Stimulated activated CD4-positive, alpha-beta T cell treated with anti-CD3 and anti-CD28 coated beads, Interleukin-12 subunit alpha, Interleukin-12 subunit beta, amount 100 ng/mL, for 24 hours (primary cell): ENCODE measurements at places on chromosomes 3 and 15.

DNA sequence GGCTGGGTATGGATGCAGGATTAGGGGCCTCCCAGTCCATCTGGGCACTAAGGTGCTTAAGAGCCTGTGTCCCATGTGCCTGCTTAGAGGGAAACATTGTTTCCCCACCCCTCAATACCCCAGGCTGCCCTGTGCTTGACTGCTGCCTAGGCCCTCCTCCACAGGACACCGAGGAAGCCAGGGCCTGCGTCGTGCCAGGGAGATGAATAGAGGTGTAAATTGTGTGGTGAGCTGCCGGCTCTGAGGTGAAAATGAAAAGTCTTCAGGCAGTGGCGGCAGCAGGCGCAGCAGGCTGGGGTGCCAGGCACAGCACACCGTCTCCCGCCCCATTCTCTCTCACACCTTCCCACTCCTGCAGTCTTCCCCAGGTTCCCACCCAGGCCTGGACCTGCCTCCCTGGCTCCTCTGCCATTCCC is 13.9 kb upstream of the GRM2 start:
- no peak for DNase-seq

DNA sequence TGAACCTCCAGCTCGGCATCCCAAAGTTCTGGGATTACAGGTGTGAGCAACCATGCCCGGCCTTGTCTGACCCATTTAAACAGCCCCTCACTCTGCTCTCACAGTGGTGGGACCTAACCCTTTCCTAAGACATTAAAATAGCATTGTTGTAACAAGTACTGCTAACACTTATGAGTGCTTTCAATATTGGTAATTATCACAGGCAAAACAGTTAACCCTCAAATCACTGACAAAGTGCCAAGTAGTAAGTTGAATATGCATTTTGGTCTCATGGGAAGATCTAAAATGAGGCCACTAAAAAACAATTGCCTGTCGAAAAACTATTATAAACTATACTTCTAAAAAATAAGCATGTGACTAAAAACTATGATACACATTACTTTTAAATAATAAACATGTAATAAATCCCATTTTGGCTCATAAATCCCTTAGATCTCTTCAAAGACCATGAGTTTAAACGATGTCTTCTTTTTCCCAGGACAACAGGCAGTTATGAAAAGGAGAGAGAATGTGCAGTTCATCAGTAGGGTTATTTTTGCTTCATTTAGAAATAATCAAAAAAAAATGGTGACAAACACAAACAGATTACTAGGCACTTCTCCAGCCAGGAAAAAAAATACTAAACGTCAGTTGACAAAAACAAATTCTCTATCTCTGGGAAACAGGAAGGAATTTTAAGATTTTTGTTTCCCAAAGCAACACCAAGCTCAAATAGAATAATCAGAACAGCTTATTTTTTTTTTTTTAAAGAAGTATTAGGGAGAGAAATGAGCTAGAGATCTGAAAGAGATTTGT is 95.4 kb downstream of the RFTN1 start:
- no peak for DNase-seq

DNA sequence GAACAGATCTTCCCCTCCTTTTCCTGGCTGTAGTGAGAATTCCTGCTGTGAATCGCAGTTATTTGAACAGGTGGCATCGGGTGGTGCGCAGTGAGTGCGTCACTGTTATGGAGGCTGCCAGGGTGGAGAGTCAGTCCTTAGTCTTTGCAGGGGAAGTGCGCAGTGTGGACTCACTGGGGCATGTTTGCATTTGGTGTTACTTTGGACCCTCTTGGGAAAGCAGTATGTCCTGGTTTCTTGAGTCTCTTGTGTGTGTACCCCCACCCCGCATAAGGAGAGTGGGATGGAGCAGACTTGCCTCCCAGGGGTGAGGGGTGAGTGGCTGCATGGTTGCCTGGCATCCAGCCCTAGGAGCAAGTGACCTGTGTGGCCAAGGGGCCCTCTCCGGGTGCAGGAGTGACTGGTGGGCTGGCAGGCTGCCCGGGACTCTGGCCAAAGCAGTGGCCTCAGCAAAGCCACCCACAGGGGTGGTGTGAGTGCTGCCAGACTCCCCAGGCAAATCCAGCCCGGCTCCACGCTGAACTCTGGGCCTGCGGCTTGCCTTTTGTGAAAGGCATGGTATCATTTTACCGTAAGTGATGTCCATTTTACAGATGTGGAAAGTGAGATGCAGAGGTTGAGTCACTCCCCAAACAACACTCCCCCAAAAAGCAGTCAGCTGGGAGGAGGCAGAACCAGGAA is 46.4 kb downstream of the DNASE1L3 start:
- DNase-seq, result no peak

DNA sequence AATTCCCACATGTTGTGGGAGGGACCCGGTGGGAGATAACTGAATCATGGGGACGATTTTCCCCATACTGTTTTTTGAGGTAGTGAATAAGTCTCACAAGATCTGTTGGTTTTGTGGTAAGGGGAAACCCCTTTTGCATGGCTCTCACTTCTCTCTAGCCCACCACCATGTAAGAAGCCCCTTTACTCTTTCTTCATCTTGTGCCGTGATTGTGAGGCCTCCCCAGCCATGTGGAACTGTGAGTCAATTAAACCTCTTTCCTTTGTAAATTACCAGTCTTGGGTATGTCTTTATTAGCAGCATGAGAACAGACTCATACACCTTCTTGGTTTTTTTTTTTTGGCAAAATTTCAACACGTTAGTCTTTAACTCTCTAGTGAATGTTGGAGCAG is 18.1 kb downstream of the ARL8B start:
- no peak for DNase-seq
